ENCODE measurements at places on chromosomes 11 and 22.

GRCh38 chr11:130295657-130296056 lies 19.1 kb downstream of the ZBTB44 start:
- no peak for DNase-seq

- DNase-seq = no peak
Measured at GRCh38 chr11:120795185-120795584, 228.7 kb upstream of the TBCEL start.

- no peak for DNase-seq
Measured at GRCh38 chr11:41431784-41432183, 27.7 kb downstream of the LRRC4C start.

- no peak for DNase-seq
Measured at GRCh38 chr11:68411501-68411991, 49.0 kb upstream of the PPP6R3 start.

- no peak for DNase-seq
Measured at GRCh38 chr11:23124996-23125395, 264.7 kb upstream of the CCDC179 start.

DNA sequence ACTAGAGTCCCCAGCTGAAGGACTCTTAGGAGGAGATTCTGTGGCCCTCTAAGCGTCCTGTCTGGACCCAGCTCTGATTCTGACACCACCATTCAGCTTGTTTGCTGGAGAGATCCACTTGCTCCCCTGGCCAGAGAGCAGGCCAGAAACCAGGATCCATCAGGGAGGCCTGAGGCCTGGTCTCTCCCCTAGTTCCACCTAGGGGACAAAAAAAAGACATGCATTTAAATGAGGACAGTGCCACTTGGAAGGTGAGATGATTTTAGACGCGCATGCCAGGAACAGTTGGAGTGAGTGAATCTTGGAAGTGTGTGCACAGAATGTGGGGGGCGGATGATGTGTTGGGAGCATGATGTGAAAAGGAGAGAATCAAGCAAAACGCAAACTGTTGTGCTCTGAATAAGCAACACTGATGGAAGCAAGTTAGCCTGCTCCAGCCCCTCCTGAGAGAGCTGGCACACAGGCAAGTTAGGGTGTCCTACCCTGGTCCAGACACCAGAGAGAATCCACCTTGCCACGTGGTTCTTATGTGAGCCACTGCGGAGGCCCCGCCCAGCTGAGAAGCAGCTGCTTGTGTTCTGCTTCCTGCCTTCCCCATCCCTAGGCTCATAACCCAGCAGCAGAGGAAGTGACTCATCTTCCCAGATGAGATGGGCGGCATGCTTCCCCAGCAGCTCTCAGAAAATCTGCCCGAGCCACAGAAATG lies 8.0 kb upstream of the SLCO2B1 start:
- DNase-seq = no peak

- DNase-seq = peak; percentile 81
Measured at GRCh38 chr11:63837027-63837688, 1.8 kb upstream of the MARK2 start.

GRCh38 chr22:31742115-31742514 lies 7.8 kb downstream of the PRR14L start:
- DNase-seq = no peak

GRCh38 chr11:65880844-65881421 lies 1.3 kb downstream of the CTSW start:
- DNase-seq = no peak

DNA sequence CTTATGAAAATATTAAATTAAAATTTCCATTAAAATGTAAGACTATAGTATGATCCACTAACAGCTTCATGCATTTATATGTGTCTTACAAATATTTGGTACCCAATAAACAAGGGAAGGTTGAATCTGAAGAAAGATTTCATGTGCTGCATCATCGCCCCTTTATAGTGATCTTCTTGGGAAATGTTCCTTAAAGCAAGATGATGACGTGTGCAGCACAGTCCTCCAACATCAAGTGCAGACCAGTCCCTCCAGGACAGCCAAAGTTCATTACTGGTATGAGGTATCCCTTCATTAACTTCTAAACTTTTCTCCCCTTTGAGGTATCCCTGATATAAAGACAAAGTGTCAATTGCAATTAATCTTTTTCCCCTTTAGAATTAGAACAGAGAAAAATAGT lies 567.0 kb downstream of the METTL15 start:
- no peak for DNase-seq

- DNase-seq = no peak
Measured at GRCh38 chr22:49760630-49761571, 66.8 kb downstream of the BRD1 start.

DNA sequence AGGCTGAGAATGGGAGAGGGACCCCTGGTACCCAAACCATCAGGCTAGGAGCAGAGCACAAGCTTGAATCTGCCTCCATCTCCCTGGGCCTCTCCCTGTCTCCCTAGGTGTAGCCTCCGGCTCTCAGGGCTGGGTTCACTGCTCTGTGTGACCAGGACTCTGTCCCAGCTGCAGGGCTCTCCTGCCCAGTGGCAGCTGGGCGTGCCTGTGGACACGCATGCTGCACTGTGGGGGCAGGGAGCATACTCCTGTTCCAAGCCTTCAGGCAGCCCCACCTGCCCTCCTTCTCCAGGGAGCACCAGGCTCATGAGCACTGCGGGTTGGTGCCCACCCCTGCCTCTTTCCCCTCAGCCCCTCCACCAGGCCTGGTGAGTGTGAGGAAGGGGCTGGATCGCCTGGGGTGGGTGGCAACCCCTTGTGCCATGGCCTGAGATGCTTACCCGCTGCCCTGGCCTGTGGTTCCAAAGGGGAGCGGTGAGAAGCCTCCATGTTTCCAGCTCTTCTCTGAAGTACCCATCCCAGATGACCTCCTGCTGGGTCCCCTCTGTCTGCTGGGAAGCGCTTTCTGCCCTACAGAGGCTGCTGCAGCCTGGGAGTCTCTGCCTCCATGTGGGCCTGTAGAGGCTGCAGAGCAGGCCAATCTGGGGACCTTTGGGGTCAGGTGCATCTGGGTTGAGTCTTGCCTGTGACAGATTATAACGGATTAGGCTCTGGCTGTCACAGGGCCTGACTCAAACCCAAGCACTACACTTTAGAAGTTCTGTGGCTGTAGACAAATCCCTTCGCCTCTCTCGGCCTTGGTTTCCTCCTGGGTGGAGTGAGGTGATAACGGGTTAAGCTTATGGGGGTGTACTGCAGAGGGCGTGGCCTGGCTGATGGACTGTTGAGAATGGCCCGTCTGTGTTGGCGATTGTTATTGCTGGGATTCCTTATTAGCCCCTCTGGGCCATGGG lies 43.7 kb downstream of the WNT11 start:
- DNase-seq = no peak

DNA sequence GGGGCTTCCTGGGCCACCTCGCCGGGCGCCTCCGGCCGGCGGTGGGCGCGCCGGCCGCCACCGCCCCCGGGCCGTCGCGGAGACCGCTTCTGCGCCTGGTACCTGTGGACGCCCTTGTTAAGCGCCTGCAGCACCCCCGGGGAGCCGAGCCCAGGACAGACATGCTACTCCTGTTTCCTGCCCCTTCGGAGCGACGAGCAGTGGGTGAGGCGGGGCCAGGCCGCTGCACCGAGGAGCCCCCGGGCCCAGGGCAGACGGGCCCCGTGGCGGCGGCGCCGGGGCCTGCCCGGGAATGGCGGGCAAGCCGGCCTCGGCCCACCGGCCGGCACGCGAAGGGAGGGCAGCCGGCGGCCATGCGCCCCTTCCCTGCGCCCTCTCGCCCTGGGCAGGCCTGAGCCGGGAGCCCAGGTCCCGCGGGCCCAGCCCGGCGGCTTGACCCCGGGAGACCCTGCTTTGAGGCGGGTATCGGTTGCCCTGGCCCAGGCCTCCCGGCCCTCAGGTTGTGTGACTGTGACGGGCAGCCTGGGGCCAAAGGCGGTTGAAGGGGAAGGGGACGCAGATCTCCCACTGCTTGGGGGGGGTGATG lies 789 bp upstream of the KDM2A start:
- DNase-seq = peak; percentile 25

GRCh38 chr22:46072981-46073682 lies 77.2 kb upstream of the PPARA start:
- no peak for DNase-seq

GRCh38 chr22:23047742-23048141 lies 22.6 kb upstream of the GNAZ start:
- no peak for DNase-seq

DNA sequence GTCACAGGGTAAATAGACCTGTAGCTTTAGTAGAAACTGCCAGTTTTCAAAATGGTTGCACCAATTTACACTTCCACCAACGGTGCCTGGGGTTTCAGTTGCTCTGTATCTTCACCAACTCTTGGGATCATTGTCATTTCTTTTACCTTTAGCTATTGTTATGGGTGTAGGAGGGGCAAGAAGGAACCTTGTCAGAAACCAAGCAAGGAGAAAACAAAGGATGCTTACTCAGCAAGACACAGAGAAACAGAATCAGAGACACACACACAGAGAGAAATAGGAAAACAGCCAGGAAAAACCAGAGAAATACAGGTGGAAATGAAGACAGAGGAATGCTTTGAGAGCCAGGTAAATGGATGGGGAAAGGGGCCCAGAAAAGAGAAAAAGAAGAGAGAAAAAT lies 367.6 kb downstream of the MIAT start:
- DNase-seq = no peak

GRCh38 chr11:59859673-59860072 lies 6.6 kb downstream of the TCN1 start:
- no peak for DNase-seq

DNA sequence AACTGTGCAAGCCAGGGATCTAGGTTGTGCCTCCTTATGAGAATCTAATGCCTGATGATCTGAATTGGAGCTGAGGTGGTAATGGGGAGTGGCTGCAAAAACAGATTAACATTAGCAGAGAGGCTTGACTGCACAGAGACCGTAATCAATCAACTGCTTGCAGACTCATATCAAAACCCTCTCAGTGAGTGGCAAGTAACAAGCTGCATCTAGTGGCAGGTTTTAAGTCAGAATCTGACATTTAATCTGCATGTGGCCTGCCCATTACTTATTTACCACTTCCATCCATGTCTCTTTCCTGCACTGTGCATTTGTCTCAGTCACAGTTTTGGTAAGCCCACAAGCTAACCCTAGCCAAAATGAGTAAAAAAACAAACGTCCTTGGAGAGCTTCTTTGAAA lies 11.2 kb downstream of the C11orf58 start:
- no peak for DNase-seq

DNA sequence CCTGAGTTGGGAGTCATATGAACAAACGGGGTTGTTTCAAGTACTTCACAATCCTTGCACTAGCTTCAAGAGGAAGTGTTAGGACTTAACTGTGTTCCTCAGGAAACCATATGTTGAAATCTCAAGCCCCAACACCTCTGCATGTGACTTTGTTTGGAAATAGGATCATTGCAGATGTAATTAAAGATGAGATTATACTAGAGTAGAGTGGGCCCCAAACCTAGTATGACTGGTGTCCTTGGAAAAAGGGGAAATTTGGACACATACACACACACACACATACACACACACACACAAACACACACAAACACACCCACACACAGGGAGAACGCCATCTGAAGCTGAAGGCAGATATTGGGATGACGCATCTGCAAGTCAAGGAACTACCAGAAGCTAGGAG lies 6.4 kb upstream of the CEP295 start:
- DNase-seq = no peak

DNA sequence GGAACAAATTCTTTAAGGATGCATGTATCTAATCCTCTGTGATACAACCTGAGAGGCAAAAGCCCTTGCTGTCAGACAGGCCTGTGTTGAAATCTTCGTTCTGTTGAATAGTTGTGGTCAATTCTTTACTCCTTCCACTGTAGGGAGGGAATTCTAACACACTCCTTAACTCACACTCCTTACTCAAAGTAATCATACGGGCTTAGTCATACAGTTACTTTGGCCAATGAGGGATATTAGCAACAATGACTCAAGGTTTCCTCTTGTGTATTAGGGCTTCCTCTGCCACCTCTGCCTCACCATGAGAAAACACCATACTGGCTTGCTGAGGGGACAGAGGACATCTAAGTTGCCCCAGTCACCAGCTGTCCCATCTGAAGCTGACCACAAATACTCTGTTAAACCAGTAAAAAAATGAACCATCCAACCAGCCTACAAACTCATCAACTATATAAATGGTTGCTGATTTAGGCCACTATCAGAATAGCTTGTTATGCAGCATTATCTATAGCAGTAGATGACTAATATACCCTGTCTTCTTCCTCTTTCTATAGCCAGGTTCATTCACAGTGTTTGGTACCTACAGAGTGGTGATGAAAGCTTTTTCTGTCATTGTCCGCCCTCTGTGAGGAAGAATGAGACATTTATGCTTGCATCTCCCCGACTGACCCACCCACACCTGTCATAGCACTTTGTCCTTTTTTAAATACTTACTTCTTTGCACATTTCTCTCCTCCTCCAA lies 322.8 kb upstream of the SYN3 start:
- no peak for DNase-seq

- peak; percentile 92 for DNase-seq
Measured at GRCh38 chr11:3000032-3000961, 8.2 kb upstream of the NAP1L4 start.

GRCh38 chr22:47151490-47151889 lies 389.0 kb downstream of the TBC1D22A start:
- no peak for DNase-seq

GRCh38 chr22:44665115-44665514 lies 36.9 kb upstream of the PRR5 start:
- no peak for DNase-seq

DNA sequence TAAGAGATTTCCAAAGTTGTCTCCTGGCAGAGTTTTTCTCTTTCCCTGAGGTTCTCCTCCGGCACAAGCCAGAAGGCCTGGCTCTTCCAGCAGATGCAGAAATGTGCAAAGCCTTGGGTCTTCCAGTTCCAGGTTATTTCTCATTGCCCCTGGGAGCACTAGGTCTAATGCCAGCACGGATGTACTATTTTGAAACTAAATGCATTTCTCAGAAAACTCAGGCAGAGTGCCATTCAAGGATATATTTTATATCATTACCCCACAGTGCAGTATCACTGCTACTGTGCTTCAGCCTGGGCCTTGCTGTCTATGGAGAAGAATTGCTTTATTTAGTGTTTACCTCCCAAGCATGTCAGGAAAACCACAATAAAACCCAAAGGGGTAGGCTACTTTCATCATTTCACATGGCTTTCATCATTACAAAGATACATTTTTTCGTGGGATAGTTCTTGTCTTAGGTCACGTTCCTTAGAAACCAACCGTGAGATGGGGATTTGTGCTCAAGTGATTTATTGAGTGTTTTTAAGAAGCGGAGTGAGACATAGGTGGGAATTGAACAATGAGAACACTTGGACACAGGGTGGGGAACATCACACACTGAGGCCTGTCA lies 22.4 kb upstream of the FZD4 start:
- no peak for DNase-seq

DNA sequence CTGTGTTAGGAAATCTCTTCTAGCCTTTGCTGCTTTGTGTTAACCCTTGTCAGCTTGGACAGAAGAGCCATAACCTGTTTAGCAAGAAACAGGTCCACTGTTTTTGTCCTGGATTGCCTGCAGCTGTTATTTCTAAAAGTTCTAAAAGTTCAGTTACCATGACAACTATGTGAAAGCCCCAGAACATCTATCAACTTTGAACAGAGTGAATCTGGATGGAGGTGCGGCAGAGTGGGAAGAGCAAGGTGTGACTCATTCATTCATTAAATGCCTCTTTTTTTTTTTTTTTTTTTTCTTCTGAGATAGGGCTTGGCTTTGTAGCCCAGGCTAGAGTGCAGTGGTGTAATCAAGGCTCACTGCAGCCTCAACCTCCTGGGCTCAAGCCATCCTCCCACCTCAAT lies 50.5 kb downstream of the RBX1 start:
- DNase-seq = no peak

All from NCI-H1105 (cell line).